ENCODE measurements at places on chromosomes 3 and 15. TPM values are rescaled to one million over a fixed set of nuclear protein-coding genes. Genes with fewer than 3 reads are reported as not detected.

MYRIP gene
- 3.8 TPM for total RNA-seq

C3orf20 gene
- total RNA-seq = not detected

TNNC1 gene
- total RNA-seq = not detected

CP gene
- 0.80 TPM for total RNA-seq

CHAC1 gene
- total RNA-seq = 6.7 TPM

GOLGA8Q gene
- 3.3 TPM for total RNA-seq

CSPG5 gene
- not detected for total RNA-seq

A4GNT gene
- not detected for total RNA-seq

SMCO1 gene
- total RNA-seq = not detected

TMCO5A gene
- total RNA-seq = not detected

TLR9 gene
- not detected for total RNA-seq

CHRM5 gene
- not detected for total RNA-seq
